ENCODE measurements at places on chromosomes 5 and 9. TPM values are rescaled to one million over a fixed set of nuclear protein-coding genes. Genes with fewer than 3 reads are reported as not detected.
A peak's percentile ranks its signal among the peaks of the same experiment; 100 is the strongest.

GRCh38 chr5:129474544-129474943, 14.4 kb downstream of the ADAMTS19 start:
- DNase-seq: no peak

GRCh38 chr5:96816411-96816939, 8.7 kb upstream of the ERAP1 start:
- DNase-seq: peak; percentile 90

DNA sequence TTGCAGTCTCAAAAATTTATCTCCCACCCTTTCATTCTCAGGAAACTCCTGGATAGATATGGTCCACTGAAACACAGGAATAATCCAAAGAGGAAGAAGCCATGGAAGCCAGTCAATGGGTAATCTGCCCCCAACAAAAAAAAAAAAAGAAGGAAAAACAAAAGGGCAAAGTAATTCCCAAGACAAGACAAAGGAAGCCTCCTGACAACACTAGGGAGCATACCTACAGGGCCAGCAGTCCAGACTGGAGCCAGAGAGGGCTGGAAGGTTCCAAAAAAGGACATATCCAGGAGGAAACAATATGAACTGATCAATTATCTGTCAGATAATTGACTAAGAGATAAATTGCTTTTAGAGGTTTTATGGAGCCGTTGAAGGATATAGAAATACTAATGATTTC, 12.9 kb downstream of the FNIP1 start:
- DNase-seq: no peak

Gene NIM1K
- total RNA-seq: 0.28 TPM

All from natural killer cell (primary cell).